ENCODE measurements at places on chromosomes 1 and 21.

DNA sequence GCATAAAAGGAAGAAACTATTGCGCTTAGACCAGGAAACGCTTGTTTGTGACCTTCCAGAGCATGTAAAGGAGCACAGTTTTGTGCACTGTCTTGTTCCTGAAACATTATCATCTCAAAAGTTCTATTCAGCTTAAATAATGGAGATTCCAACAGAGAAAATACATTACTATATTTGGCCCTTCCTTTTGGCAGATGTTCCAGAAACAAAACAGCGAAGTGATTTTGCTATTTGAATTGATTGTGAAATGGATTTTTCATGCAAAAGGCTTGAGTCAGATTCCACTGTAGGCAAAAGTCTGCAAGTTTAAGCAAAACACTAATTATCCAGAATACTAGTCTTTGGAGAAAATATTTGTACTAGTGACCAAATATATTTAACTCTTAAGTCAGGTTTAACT lies 80.3 kb upstream of the PTBP2 start:
- DNase-seq: no peak

- DNase-seq: no peak
Measured at GRCh38 chr21:28793043-28793442, 199.6 kb downstream of the LTN1 start.

DNA sequence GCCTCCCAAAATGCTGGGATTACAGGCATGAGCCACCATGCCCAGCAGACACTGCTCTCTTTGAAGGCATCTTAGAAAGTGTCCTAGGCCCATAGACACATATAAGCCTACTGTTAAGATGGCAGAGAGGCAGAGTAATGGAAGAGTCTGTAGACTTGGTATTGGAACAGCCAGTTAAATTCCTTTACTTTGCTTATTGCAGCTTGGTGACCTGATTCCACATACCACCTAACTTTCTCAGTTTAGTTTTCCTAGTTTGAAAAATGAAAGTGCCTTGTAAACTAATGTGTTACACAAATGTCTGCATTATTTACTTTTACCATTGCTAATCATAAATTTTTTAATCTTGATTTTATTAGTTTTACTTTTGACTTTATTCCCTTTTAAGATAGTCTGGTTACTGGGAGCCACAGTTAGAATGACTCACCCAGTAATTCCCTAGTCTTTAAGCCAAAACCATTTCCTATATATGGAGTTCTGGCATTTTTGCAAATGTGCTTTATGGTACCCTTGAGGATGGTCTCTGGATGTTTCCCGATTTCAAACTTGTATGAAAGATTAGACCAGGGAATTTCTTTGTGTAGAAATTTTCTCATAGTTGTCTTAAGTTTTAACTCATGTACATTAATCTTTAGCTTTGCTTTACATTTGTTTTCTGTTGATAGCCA lies 6.4 kb downstream of the SMAP2 start:
- no peak for DNase-seq

GRCh38 chr1:147245586-147246021 lies 3.1 kb downstream of the CHD1L start:
- no peak for DNase-seq

- no peak for DNase-seq
Measured at GRCh38 chr1:38129473-38129872, 82.9 kb upstream of the POU3F1 start.

DNA sequence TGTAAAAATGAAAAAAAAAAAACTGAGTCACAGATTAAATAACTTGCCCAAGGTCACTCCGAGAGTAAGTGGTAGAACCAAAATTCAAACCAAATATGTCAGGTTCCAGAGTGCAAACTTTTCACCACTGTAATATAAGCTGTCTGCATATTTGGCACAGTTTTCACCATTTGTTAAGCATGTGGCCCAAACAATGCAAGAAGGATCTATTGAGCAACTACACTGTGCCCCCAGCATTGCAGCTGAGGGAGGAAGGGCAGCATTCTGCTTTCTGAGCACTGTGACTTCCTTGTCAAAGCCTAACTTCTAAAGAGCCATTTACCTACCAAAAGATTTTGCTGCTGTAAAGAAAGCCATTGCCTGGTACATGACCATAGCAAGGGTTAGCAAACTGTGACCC lies 133.4 kb downstream of the SYT2 start:
- DNase-seq: no peak

GRCh38 chr1:17440074-17440826 lies 773 bp upstream of the RCC2 start:
- DNase-seq: no peak

- DNase-seq: no peak
Measured at GRCh38 chr21:38848187-38848609, 42.5 kb downstream of the ETS2 start.

- no peak for DNase-seq
Measured at GRCh38 chr1:1956586-1957532, 37.8 kb upstream of the TMEM52 start.

DNA sequence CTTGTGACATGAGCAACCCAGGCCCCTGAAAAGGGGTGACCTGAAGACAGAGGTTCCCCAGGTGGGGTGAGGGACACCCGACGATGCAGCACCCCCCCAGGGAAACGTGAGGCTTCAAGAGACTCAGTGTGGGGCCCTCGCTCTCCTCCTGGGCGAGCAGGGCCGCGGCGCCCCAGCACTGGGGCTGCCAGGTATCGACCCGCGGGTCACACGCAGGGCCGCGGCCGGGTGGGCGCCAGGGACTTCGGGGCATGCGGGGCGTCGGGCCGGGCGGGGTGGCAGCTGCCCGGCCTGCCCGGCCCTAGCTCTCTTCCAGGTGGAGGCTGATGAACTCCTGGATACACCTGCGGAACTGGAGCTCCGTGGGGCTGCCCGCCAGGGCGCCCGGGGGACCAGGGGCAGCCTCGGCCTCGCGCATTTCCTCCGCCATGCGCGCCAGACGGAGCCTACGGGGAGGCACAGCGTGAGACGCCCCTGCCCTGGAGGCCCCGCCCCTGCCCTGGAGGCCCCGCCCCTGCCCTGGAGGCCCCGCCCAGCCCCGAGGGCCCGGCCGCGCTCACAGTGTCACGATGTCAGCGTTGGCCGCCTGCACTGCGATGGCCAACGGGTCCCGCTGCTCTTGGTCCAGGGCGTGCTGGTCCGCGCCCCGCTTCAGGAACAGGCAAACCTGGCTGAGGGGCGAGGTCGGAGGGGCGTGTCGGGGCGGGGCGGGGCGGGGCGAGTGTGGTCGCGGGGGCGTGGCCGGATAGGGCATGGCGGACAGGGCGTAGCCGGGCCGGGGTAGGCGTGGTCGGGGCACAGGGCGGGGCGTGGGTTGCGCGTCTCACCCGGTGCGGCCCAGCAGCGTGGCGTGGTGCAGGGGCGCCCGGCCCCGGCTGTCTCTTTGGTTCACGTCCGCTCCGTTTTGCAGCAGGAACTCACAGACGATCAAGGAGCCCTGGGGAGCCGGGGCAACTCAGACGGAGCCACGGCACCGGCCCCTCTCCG lies 13.3 kb downstream of the SCNN1D start:
- no peak for DNase-seq

DNA sequence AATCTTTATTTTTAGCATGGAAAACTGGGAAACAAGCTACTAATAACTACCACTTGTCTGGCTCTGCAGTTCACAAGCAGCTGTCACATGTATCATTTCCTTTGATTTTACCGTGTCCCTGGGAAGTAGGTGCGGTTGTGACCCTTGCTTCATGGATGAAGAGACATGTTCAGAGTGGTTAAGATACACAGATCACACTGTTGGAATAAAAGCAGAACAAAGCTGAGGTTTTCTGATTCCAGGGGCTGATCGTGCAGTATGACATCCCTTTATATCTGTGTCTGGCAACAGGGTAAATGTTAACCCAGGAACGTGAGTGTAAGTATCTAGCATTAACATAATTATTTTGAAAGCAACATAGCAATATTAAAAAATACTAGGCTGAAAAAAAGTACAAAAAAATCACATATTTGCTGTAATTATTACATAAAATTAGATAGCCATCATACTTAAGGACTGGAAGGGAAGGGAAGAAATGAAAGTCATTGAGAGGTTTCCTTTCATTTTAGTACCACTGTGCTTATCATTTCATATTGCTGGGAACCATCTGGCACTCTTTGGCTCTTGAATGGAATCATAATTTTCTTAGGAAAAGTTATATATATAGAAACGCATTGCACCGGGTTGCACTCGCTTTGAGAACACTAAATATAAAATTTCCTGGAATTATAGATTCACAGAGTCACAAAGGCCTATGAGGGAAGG lies 62.8 kb upstream of the PAXBP1 start:
- no peak for DNase-seq

DNA sequence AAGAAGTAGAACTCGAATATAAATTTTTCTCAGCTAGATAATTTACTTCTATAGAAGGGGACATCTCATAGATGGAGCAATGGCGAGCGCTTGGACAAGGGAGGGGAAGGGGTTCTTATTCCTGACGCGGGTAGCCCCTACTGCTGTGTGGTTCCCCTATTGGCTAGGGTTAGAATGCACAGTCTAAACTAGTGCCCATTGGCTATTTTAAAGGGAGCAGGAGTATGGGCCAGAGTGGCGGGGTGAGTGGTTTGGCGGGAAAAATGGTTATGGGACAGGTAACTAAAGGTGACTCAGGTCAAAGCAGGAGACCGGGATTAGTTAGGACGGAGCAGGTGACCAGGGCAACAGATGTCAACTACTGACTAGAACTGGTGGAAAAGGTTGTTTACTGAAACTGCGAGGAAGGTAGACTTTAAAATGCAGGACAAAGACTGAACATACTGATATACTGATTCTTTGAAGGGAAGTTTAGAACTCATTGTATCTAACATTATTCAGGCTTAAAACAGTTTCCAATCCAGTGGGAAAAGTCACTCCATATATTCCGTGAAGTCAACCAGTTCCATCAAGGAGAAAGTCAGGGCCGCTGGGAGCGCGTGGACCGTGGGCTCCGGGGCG lies 940 bp upstream of the ATAD3A start:
- no peak for DNase-seq

DNA sequence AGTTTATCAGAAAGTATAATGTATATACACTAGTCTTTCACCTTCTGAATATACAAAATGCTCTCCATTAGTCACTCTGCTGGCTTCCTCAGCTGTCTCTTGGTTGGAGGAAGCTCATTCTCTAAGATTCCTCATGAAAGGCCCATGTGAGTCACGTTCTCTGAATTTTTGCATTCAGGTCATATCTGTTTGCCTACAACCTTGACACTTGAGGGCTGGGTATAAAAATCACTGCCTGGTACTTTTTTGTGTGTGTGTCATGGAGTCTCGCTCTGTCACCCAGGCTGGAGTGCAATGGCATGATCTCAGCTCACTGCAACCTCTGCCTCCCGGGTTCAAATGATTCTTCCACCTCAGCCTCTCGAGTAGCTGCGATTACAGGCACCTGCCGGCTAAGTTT lies 2.8 kb upstream of the GALNT2 start:
- no peak for DNase-seq

DNA sequence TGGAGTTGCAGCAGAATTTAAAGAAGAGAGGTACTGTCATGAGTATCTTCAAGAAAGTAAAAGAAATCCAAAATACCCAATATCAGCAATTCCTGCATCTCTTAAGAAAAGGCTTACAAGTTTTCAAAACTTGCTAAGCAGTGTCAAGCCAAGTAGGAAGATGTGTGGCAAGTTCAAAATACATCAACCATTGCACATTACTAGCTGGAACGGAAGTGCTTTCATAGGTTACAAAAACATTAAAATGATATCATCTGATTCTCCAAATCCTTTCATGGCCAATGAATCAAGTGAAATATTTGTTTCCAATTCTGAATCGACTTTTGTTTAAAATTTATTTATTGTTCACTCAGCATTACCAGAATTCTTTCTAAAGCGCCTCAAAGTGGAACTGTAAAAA lies 5.7 kb upstream of the ABCA4 start:
- DNase-seq: no peak

DNA sequence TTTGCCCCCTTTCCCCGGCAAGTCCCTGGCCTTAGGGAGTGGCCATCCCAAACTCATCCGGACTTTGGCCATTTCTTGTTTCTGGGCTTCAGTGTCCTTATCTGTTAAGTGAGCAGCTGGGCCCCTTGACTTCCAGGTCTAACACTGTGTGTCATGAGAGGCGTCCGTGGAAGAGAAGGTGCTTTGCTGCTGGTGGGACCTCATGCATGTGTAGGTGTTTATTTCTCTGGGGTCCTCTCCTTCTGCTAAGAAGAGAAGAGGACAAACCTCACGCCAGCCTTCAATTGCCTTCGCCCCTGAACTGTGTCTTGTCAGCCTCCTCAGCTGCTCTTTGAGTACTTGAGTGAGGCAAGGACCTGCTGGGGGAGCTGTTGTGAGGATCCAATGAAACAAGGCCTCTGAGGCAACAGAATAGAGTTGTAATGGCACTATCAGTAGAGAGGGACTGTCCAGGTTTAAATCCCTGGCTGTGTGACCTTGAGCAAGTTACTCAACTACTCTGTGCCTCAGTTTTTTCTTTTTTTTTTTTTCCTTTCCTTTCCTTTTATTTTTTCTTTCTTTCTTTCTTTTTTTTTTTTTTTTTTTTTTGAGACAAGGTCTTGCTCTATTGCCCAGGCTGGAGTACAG lies 72.5 kb downstream of the RUNX3 start:
- no peak for DNase-seq

All from stimulated activated CD8-positive, alpha-beta memory T cell treated with anti-CD3 and anti-CD28 coated beads, Interleukin-7, amount 100 ng/mL, for 48 hours (primary cell).